ENCODE measurements at places on chromosomes 11 and 22.

DNA sequence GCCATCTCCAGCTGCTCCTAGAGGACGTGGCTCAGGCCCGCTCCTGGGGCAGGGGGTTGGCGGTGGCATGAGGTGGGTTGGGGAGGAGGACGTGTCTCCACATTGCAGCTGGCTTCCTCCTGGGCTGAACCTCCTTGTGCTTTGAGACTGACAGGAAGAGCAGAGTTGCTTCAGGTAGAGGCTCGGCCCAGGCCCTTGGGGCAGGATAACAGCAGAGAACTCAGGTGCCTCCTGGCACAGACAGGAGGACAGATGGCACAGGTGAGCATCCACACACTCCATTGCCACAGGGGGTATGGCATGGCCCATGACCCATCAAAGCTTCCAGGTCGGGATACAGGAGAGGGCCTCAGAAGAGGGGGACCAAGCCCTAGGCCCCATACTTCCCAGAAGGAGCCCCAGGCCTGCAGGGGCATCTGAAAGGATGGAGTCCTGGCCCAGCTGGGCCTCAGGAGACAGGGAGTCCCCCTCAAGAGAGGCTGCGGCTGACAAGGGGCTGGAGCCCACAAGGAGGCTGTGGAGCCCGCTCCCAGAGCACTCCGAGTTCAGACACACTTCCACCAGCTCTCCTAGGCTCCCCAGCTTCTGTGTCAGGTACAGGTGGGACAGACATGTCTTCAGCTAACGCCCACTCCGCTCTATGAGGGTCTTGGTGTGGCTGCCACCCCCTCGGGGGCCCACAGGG lies 2.0 kb upstream of the KLHL35 start:
- DNase-seq, result no peak

DNA sequence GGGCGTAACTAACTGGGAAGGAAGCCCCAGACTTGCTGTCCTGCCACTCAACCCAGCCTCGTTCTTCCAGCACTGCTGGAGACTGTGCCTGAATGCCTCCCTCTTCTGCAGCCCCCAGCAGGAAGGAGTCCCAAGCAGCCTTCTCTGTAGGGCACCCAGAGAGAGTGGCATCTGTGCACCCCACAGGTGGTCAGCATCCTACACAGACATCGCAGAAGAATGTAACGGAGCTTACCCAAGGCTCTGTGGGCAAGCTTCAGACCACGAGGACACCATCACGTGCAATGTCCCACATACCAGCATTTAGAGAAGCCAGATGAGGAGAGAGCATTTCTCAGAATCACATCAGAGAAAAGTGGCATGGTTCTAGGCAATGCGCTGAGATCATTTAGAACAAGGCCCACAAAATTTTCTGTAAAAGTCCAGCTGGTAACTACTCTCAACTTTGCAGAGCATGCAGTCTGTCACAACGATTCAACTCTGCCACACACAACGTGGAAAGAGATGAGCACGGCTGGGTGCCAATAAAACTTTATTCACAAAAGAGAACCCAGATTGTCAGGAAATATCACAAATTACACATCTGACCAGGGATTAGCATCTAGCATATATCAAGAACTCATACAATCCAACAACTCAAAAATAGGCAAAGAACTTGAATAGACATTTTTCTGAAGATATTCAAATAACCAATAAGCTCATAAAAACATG lies 33.4 kb downstream of the SHANK2 start:
- DNase-seq, result no peak

DNA sequence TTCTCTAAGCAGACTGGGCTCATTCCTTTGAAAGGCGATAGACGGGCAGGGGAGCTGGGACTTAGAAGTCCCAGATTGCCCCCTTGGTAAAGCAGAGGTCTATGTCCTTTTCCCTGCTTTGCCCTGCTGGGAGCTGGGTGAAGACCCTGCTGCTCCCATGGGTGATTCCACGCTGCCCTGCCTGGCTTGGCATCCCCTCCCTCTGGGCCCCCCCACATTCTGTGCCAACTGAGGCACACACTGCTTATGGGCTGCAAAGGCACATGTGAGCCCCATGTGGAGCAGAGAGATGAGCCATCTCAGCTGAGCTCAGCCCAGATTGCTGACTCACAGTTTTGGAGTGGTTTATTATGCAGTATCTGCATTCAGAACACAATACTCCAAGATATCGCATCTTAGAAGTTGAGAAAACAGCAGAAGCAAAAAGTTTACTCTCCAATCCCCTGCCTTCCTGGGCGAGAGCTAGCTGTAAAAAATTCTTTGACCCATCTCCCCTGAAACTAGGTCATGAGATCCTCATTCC lies 127.2 kb downstream of the ST3GAL4 start:
- no peak for DNase-seq

GRCh38 chr11:110921742-110922521 lies 209.7 kb upstream of the ARHGAP20 start:
- no peak for DNase-seq

- DNase-seq, result no peak
These were observed 12.9 kb downstream of the ABTB2 start for GRCh38 chr11:34344768-34345539.

DNA sequence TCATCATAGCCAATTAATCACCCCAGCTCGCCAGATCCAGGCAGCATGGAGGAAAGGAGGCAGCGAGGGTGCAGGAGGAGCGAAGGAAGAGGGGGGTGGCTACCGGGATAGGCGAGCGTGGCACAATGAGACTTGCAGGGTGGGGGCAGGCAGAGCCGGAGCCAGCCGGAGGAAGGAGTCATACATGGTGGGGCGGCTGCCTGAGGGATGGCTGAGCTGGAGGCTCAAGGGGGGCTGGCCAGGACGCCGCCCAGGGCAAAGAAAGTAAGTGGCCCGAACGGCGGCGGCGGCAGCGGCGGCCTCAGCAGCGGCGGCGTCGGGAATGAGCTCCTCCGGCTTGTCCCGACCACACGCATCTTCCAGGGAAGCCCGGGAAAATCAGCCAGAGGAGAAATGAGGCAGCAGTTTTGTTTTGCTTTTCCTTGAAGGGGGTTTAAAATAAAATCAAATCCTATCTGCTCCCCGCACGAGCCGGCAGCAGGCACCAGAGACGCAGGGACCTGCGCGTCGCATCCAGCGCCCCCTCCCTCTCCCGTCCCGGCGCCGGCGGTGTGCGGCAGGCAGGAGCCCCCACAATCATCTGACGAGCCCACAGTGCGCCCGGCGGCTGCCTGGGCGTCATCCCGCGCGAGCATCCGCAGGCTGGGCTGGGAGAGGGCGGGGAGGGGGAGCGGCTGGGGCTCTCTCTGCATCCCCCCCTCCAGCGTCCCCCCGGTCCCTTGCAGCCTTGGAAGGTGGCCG lies 263.6 kb downstream of the CTTN start:
- DNase-seq, result no peak

GRCh38 chr11:91433284-91434010 lies 791.2 kb upstream of the FAT3 start:
- DNase-seq, result no peak

DNA sequence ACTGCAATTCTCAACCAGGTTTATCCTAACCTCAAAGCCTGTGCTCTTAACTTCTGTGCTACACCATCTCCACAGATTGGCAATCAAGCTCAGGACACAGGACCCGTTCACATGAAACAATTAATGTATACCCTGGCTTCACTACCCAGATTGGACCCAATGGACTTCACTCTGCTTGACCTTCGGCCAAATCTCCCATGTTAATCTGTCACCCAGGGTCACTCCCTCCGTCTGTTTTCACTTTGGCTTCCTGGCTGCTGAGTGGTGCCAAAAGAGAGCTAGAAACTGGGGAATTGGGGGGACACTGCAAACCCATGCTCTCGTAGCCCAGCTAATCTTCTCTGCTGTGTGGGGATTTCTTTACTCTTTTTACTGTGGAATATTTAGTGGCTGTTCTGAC lies 216.1 kb upstream of the ZC3H12C start:
- no peak for DNase-seq

GRCh38 chr22:24402460-24403192 lies 24.8 kb upstream of the ADORA2A start:
- peak; percentile 51 for DNase-seq

- DNase-seq, result no peak
These were observed 667.0 kb downstream of the NTM start for GRCh38 chr11:132037467-132037862.

DNA sequence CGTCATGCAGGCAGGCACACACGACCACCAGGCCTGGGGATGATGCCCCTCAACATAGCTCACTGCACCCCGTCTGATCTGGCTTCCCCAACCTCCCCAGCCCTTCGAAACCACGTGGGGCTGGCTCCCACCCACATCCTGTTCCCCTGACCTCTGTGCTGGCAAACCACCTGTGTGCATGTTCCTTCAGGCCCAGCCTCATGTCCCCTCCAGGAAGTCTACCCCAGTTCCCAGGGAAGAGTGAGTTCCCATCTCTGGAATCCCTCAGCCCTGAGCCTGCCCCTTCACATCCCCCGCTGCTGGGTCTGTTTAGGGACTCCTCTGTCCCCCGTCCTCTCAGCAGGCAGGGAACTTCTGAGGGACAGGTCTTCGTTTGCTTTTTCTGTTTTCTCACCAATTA lies 7.1 kb downstream of the SLC7A4 start:
- DNase-seq, result no peak

DNA sequence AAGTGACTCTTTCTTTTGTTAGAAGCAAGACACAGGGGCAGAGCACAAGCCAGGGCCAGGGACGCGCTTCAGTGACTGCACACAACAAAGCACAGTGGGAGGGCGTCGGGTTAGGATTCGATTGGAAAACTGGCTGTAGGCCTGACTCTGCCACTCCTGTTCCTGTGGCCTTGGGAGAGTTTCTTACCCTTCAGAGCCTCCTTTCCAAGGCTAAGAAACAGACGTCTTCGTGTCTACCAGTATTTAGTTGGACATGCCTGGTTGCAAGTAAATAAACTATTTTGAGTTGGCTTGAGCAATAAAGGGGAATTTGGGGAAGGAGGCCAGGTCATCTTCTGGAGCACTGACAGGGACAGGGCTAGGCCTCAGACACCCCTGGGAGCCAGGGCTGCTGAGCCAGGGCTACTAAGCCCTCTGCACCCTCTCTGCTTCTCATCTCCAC lies 549.1 kb downstream of the INSC start:
- no peak for DNase-seq

GRCh38 chr22:23484651-23485050 lies 95.4 kb downstream of the IGLL1 start:
- no peak for DNase-seq

DNA sequence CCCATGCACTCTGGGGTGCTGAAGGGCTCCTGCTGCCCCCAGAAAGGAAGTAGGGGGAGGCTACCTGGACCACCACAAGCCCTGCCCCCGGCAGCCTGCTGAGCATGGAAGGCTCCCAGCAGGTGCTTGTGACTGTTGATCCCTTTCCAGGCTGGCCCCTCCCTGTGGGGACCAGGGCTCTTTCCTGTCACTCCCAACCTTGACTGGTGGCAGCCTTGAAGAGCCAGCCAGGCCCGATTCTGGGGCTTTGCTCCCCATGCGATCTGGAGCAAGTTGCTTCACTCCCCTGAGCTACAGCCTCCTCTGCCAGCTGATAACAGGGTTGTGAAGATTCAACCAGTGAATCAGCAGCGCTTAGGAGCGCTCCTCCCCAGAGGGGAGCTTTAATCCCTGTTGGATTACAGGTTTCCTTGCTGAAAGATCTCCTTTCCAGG lies 4.6 kb upstream of the CST6 start:
- DNase-seq, result no peak

GRCh38 chr11:57493507-57494503 lies 21.7 kb downstream of the SLC43A1 start:
- no peak for DNase-seq

GRCh38 chr22:49582181-49582580 lies 245.5 kb downstream of the BRD1 start:
- DNase-seq, result no peak

GRCh38 chr11:10926801-10927211 lies 69.0 kb upstream of the ZBED5 start:
- no peak for DNase-seq

DNA sequence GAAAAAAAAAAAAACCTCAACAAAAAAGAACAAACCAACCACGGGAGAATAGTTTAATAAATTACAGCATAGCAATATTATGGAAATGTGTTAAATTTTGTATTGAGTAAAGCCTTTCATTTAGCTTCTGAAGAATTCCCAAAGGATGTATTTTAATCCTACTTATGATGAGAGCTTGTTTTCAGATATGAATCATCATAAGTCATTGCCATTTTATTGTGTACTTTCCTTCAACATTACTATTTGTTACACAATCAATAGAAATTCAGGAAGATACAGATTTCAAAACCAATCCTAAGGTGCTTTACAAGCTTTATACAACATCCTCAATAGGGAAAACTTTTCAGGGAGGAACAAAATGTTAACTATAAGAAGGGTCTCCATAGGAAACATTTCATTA lies 200.6 kb upstream of the CTSC start:
- no peak for DNase-seq

DNA sequence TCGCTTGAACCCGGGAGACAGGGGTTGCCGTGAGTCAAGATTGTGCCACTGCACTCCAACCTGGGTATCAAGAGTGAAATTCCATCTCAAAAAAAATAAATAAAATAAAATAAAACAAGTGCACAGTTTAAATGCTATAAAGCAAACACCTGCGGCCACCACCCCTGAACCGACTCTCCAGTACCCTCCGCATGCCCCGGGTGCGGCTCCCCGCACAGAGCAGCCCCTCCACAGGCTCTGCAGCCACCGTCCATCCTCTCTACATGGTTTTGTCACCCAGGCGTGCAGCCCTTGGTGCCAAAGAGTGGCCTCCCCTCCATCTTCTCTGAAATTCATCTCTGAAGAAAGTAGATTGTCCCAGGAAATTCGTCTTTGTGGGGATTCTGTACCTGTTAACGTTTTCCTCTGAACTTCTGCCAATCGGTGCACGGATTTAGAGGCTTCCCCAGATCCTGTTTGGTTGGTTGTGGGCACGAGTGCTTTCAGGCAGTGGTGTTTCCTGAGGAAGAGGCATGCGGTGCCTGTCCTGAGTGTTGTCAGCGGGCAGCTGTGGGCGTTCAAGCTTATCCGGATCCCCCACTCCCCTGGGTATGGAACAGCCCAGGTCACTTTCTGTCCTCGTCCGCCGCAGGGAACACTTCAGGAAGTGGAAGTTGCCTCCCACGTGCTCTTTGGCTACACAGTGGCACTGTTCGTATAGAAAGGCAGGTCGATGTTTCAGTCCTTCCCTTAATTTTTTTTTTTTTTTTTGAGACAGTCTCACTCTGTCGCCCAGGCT lies 4.1 kb downstream of the MIOX start:
- DNase-seq, result no peak

DNA sequence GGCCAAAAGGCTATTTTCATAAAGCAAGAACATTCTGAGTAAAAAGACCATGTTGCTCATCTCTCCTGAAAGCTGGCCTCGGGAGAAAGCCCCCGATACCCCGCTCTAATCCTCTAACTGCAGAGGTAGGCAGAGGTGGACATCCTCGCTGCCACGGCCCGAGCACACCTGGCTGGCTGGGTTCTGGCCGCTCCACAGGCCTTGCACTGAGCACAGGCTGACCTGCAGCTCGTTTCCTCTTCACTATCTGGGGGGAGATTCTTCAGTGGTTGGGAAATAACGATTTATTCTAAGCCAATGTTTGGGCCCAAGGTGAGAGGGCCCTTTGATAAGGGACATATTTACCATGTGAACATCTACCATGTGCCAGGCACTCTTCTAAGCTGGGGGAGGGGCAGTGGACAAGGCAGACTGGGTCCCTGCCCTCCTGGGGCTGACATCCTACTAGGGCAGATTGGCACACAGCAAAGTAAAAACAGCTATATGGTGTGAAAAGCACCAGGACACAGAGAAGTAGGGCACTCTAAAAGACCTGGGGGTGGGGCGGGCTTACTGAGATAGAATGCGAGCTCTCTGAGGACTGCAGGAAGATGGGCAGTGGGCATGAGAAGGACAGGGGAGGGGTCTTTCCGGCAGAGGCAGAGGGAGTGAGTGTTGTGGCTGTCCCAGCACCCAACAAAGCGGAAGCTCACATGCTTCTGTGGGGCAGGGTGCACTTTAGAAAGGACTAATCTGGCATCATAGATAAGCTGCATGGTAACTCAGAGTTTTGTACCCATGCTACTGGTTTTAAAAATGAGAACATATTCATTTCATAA lies 65.5 kb upstream of the ARFGAP3 start:
- DNase-seq, result no peak

All from left renal cortex interstitium (tissue), 4 donors.